ENCODE measurements at places on chromosomes 13 and 19.

DNA sequence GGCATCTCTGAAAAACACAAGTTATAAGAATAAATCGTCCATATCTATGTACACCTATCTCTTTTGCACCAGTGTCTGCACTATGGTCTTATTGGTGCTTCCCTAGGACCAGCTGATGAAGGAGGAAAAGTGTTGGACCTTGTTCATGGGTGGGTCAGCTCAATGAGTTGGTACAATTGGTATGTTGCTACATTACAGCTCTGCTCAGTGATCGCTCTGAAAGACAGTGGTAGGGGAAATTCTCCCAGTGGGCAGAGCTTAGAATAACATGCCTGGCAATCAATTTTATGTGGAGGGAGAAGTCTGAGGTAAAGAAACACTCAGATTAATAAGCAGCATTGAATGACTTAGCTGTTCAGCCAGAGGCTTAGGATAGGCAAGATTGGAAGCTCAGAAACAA is 138.7 kb upstream of the KL start:
- no peak for DNase-seq

- DNase-seq = peak; percentile 3
Measured at GRCh38 chr19:31548941-31549340, 199.7 kb upstream of the TSHZ3 start.

DNA sequence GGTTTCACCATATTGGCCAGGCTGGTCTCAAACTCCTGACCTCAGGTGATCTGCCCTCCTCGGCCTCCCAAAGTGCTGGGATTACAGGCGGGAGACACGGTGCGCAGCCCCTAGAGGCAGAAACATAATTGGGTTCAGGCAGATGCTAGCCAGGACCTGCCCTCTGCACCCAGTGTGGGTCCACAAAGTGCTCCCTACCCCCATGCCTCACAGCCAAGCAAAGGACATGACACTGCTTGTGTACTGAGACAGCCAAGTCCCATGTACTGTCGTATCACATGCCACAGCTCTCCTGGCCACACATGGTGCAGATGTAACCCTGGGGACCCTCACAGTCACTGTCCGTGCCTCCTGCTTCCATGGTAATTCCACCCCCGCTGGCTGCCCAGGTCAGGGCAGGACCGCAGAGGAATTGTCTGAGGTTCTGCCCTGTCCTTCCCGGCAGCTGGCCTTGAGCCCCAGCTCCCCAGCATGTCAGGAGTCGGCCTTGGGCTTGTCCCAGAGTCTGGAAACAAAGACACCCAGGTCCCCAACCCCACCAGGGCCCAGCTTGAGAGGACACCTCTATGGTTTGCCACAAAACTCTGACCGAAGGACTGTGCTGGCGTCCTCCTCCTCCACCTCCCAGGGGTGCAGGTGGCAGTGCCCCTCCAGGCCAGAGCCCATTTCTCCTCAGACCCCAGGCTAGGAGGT is 7.6 kb downstream of the PRR36 start:
- no peak for DNase-seq

- no peak for DNase-seq
Measured at GRCh38 chr13:89407357-89407756, 1736.2 kb downstream of the SLITRK5 start.

GRCh38 chr19:39405958-39406655 is 540 bp upstream of the ZFP36 start:
- no peak for DNase-seq

- no peak for DNase-seq
Measured at GRCh38 chr13:26784704-26785639, 24.4 kb upstream of the GPR12 start.

- DNase-seq = no peak
Measured at GRCh38 chr13:99614465-99614885, 113.2 kb downstream of the TM9SF2 start.

- no peak for DNase-seq
Measured at GRCh38 chr19:30684613-30685012, 312.4 kb downstream of the ZNF536 start.

DNA sequence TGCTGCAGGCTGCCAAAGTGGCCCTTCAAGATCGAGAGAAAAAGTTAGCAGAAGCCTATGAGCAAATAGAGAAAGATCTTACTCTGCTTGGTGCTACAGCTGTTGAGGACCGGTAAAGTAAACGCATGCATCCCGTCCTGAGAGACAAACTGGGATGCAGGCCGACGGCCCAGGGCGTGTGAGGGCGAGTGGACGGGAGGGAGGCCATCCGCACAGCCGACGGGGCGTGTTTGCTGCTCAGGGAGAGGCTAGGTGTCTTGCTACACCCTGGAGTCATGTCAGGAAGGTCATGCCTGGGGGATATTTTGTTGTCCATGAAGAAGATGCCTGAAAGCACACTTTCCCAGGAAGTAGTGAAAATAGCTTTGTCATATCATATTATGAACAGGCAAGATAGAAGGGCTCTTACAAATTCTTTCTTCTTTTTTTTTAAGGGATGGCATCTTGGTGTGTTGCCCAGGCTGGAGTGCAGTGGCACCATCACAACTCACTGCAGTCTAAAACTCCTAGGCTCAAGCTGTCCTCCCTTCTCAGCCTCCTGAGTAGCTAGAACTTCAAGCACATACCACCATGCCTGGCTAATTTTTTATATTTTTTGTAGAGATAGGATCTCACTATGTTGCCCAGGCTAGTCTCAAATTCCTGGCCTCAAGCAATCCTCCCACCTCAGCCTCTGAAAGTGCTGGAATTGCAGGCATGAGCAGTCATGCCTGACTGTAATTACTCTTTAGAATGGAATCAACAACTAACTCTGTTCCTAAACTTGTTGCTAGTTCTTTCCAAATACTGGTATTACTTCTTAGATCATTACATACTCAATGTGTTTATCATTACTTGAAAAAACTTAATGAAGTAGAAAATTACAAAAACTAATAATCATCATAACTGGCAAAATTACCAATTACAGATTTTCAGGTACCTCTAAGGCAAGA is 117.6 kb upstream of the MCF2L start:
- DNase-seq = no peak

GRCh38 chr19:3826163-3826562 is 40.0 kb upstream of the MATK start:
- no peak for DNase-seq

GRCh38 chr13:40434516-40435397 is 231.7 kb downstream of the FOXO1 start:
- DNase-seq = no peak

DNA sequence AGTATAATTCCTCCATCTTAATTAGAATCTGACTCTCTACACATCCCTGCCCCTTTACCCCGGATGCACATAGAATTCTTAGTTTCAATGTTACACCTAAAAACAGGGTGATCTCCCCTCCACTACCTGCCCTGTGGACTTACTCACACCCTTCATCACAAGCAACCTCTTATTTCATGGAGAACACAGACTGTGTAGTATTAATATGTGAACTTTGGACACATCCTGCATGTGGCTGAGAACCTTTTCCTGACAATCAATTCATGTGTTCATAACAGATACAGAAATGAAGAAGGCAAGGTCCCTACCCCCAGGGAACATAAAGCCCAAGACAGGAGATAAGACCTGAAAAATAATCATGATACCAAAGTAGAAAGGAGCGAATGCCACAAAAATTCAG is 11.8 kb downstream of the CEACAM6 start:
- no peak for DNase-seq

- DNase-seq = no peak
Measured at GRCh38 chr13:32010136-32010535, 21.4 kb upstream of the FRY start.

GRCh38 chr19:55638864-55639359 is 1.9 kb upstream of the ZNF580 start:
- no peak for DNase-seq

GRCh38 chr13:105929505-105929904 is 606.0 kb downstream of the EFNB2 start:
- no peak for DNase-seq

DNA sequence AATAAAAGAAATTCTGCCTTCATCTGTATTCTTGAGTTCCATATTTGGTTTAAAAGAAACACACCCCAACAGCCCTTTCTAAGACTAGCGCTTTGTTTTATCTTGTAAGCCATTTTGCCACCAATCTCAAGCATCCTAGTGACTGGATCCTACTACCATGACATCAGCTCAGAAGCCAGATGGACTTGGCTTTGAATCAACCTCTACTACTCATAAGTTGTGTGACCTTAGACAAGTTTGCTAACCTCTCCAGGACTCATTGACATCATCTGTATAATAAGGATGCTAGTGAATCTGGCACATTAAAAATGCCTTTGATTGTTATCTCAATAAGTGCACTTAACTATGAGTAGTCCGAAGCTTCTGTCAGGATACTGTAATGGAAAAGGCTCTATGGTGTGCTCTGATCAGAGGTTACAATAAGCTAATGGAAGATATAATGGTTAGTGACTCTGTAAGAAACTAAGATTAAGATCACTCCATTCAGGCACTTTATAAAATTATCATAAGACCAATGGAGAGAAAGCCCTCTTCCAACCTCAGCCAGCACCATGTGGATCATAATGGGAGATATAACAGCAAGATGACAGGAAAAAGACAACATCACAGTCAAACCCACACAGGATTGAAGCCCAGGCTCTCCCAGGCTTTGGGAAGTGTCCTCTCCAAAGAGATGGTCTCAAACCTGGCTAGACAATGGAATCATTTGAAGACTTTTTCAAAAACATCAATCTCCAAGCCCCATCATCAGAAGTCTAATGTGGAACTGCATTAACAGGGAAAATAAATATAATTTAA is 180.6 kb upstream of the MIR17HG start:
- DNase-seq = no peak

DNA sequence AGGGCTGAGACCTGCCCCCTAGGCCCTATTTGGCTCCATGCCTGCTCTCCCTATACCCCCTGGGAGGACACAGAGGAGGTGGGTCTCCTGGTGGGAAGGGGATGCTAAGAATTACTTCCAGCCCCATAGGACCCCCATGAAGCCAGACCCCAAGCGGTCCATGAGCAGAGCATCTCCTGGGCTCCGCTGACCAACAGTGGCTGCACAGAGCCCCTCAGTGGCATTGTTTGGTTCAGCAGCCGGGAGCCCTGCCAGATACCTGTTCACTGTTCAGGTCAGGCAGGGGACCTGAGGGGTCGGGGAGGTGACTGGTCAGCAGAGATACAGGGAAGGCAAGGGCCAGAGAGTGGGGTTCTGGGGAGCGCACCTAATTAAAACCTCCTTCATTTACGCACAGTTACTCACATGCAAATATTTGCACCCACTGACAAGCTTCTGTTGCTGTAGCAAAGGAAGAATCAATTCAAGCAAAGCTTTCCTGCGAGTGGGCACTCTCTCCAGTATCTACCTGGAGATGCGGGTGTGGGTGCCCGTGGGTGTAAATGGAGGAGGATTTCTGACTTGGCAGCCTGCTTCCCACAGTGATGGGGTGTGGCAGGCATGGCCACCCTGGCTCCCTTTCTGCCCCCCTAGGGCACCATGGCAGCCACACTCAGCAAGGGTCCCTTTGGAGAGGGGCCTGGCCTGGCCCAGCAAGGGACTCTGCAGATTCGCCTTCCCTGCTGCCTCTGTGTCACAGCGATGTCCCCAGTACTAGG is 83.5 kb downstream of the CHST8 start:
- no peak for DNase-seq

DNA sequence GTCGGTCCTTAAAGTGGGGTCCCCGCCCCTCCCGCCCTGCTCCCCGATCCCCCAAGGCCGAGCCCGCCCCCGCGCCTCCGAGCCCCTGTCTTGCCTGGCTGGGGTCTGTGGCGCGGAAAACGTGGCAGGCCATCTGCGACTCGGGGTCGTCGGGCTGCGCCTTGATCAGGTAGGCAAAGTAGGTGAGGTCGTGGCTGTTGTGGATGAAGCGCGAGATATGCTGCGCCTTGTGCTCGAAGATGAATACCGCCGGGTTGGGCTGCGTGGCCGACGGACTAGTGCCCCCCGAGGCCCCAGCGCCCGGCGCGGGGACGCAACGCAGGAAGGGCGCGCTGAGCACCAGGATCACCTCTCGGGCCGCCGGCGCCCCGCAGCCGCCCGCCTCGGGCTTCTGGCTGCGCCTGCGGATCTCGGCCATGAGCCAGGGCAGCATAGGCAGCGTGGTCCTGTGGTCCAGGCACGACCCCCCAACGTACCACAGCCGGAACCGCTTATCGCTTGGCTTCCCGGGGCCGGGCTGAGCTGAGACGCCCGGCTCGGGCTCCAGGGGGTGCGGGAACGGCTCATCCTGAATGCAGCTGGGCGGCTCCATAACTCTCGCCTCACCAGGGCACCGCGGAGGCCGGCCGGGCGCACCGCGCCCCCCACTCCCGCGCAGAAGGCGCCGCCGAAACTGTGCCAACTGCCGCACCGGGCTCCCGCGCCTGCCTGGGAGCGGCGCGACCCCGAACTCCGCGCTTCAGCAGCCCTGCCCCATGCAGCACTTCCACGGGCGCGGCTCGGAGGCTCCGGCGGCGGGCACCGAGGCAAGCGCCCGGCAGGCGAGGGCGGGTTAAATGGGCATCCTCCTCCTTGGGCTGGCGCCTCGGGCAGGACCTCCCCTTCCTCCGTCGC is 546 bp downstream of the TBC1D4 start:
- DNase-seq = peak; percentile 36

DNA sequence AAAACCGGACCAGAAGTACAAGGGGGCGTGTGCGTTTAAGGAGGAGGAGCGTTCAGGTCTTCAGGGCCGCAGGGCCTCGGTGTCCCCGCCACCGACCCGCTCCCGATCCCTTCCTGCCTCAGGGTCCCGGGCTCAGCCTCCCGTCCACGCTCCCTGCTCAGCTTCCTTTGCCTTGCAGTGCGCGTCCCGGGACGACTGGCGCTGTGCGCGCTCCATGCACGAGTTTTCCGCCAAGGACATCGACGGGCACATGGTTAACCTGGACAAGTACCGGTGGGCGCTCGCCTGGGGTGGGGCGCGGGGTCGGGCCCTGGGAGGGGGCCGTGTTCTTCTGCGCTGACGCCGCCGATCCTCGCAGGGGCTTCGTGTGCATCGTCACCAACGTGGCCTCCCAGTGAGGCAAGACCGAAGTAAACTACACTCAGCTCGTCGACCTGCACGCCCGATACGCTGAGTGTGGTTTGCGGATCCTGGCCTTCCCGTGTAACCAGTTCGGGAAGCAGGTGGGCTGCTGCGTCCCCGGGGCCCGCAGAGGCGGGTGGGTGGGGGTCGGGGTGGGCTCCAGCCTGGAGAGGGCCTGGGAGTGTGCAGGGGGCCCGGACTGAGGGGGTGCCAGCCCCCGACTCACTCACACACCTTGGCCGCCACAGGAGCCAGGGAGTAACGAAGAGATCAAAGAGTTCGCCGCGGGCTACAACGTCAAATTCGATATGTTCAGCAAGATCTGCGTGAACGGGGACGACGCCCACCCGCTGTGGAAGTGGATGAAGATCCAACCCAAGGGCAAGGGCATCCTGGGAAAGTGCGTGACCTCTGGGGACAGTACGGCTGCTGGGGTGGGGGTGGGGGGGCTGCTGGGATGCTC is 1.4 kb downstream of the GPX4 start:
- peak; percentile 64 for DNase-seq

GRCh38 chr19:33687481-33688170 is 65.9 kb downstream of the CHST8 start:
- no peak for DNase-seq

Measured in foreskin fibroblast (primary cell).